Fibroblast of lung (primary cell): ENCODE measurements at places on chromosomes 3 and 15. TPM values are rescaled to one million over a fixed set of nuclear protein-coding genes. Genes with fewer than 3 reads are reported as not detected.

- no peaks in the 10 kb centered on the region for H3K27me3 ChIP-seq
- no peak for DNase-seq
- H3K4me3 ChIP-seq = no peak overlapping the region
- H3K4me1 ChIP-seq = peaks cover 16% of the 10 kb centered on the region
- H3K36me3 ChIP-seq = no peaks in the 10 kb centered on the region
- no peak overlapping the region for H3K27ac ChIP-seq
Measured at GRCh38 chr3:81740731-81741130, 20.7 kb downstream of the GBE1 start.

- no peak for DNase-seq
- no peaks in the 10 kb centered on the region for H3K27me3 ChIP-seq
- peaks cover 2% of the 10 kb centered on the region for H3K36me3 ChIP-seq
- H3K27ac ChIP-seq = no peak overlapping the region
- no peaks in the 10 kb centered on the region for H3K4me1 ChIP-seq
Measured at GRCh38 chr3:186088335-186088734, 20.6 kb downstream of the ETV5 start.

DNA sequence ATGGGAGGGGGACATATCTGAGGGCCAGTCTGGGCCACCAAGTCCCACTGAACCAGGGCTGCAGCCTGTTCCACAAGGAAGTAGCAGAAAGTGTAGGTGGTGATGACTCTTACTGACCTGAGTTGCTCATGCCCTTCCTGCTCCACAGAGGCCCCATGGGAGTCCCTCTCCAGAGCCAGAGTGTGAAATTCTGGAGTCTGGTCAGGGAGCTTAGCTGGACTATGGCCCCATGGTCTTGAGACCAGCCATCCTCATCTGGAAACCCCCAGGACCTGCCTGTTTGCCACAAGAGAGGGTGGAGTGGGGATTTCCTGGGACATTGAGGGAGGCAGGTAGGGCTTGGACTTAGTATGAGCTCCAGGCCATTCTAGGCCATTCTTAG, 3.0 kb downstream of the SPINT1 start:
- DNase-seq = no peak
- no peak overlapping the region for H3K4me3 ChIP-seq
- peaks cover 38% of the 10 kb centered on the region for H3K27me3 ChIP-seq

DNA sequence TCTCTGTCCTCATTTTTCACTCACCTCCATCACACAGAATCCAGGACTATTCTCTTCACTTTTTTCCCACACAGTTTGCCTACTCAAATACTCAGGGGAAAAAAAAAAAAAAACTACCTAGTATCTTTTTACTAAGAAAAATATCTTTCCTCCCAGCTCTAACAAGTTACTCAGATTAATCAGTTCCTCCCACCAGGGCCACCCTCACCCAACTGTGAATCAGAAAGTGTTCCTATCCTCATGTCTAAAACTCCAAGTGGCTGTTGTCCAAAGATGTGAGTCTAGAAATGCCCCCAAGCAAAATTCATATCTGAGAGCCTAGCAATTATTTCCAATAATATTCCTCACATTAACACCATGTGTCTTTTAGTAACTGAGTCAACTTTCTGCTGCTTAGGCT, 268.0 kb downstream of the ERC2 start:
- H3K4me3 ChIP-seq = no peak overlapping the region

DNA sequence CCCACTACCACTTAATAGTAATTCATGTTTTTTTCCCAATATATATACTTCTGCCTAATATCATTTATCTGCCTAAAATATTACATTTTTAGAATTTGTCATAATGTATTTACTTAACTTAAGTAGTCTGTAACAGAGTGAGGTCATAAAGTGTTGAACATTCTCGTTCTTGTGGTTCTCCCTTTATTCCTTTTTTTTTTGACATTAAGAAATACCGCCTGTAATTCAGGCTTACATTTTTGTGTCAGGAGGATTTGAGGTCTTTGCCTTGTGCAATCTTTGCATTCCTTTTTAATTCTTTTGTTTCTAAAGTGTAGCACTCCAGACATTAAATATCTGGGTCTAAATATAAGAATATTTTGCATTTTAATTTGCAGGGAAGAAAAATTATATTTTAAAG, 315.4 kb downstream of the PTPRG start:
- no peak overlapping the region for H3K27ac ChIP-seq
- H3K4me3 ChIP-seq = no peak overlapping the region
- no peaks in the 10 kb centered on the region for H3K27me3 ChIP-seq
- H3K4me1 ChIP-seq = peaks cover 5% of the 10 kb centered on the region
- H3K36me3 ChIP-seq = no peaks in the 10 kb centered on the region

CACNA1D gene
- 0.17 and 0.77 TPM in 2 replicates for total RNA-seq

CD80 gene
- total RNA-seq = under 0.01 TPM in 2 replicates
